ENCODE measurements at places on chromosomes 4 and X. TPM values are rescaled to one million over a fixed set of nuclear protein-coding genes. Genes with fewer than 3 reads are reported as not detected.
A peak's percentile ranks its signal among the peaks of the same experiment; 100 is the strongest.

TXLNG gene
- 11.7 TPM for total RNA-seq

CXCL6 gene
- total RNA-seq, result 2.9 TPM

BMPR1B gene
- total RNA-seq, result 14.1 TPM

PCDH11X gene
- total RNA-seq, result 24.5 TPM

SPANXA1 gene
- not detected for total RNA-seq

MCF2 gene
- 26.2 TPM for total RNA-seq

PPEF2 gene
- total RNA-seq, result not detected

GRCh38 chr4:36651253-36651652 is 369.8 kb downstream of the DTHD1 start:
- DNase-seq, result no peak

GRCh38 chrX:48800574-48801279 is 1.1 kb upstream of the HDAC6 start:
- DNase-seq, result no peak

GRCh38 chrX:74510401-74510800 is 89.1 kb downstream of the SLC16A2 start:
- no peak for DNase-seq

GRCh38 chr4:67397931-67398330 is 147.4 kb downstream of the CENPC start:
- DNase-seq, result no peak

GRCh38 chr4:183626168-183626567 is 32.8 kb downstream of the RWDD4 start:
- no peak for DNase-seq

- DNase-seq, result no peak
These were observed 566 bp downstream of the LARP7 start for GRCh38 chr4:112637552-112637866.

GRCh38 chr4:53026233-53026632 is 164.1 kb downstream of the RASL11B start:
- no peak for DNase-seq

GRCh38 chr4:96691521-96691920 is 851.6 kb downstream of the PDHA2 start:
- peak; percentile 3 for DNase-seq

- no peak for DNase-seq
These were observed 74.0 kb upstream of the PRSS48 start for GRCh38 chr4:151202851-151203455.

DNA sequence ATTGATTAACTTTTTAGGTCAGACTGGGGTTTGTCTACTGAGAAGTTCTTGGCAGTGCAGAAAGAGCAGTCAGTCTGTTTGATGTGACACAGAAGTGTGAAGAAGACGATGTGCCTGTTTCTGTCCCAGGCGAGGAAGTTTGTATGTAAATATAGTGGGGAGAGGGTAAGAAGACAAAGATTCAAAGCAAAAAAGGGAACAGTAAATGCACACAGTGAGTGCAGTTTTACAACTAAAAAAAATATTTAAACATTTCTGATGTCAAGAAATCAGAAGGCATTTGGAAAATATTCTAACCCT is 264.9 kb downstream of the RAPGEF2 start:
- no peak for DNase-seq

DNA sequence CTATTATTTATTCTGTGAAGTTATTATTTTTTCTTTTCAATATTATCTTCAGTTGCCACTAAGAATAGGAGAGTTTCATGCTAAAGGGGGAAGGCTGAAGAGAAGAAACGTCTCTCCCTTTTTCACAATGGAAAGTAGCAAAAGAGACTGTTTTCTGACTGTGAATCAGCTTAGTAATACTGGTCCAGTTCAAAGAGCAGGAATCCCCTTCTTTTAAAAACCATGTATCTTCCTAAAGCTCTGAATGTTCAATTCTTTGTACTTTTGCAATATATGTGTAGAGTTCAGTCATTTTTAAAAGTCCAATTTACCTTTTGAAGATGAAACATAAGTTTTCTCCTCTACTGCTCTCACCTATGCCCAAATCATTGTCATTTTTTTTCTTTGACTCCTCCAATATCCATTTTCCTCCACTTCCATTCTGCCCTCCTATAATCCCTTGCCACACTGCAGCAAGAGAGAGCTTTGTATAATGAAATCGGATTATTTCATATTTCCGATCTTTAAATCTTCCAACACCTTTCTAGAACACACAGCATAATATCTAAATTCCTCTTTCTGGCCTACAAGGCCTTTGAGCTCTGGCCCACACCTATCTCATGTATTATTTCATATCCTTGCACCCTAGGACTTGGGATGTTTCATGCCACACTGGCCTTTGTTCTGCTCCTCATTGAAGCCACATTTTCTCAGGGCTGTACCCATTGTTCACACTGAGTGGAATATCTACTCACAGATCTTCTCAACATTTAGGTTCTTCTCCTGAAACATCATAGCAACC is 195.3 kb downstream of the CAMK2D start:
- DNase-seq, result no peak

DNA sequence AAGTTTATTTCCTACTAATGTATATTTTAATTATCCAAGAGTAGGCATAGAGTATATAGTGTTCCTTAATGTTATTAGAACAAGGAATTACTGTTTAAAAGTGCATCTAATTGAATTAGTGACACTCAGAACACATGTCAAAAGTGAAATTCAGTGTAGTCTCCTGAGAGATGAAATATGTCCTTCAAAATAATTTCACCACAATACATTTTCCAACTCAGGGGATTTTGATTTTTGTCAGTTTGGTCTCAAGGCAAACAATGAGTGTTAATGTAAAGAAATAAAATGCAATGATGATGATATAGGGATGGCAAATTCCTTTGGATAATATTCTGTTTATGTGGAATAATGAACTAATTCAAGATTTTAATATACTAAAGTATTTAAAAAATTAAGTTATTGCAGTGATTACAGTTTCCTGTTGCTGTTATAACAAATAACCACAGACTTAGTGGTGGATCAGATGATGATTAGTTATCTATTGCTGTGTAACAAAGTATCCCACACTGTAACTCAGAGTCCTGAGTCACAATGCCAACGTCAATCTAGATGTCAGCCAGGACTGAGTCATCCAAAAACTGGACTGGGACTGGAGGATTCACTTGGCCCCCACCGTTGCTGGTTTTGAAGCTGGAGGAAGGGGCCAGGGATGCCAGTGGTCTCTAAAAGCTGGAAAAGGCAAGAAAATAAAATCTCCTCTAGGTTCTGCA is 148.0 kb upstream of the SLC7A11 start:
- DNase-seq, result no peak

GRCh38 chrX:24259544-24260240 is 54.2 kb downstream of the SUPT20HL2 start:
- no peak for DNase-seq

DNA sequence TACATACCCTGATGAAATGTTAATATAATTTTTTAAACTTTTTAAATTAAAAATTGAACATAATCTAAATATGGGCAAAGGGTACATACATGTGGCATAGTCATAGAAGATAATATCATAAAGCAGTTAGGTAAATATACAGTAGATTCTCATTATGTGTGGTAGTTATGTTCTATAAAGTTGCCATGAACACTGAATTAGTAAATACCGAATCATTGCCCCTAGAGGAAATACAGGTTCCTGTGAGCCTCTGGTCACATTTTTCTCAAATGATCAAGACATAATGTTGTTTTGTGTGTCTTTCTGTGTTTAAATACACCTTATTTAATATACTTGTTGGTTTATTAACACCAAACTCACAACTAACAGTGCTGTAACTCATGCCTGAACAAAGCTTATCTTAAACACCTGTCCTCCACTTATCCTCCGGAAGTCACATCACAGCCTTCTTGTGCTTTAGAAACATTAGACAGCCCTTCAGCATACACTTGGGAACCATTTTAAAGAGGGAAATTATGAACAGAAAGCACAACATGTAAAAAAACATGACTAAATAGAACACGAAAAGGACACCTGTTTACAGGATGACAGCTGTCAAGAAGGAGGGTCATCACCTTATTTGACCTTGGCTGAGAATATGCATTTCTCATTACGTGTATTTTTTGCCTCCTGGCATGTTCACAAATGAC is 169.4 kb upstream of the NAP1L5 start:
- no peak for DNase-seq

- no peak for DNase-seq
These were observed 14.8 kb upstream of the PABPC4L start for GRCh38 chr4:134216411-134216810.

All from spinal cord (tissue), 10 donors.